Mesenchymal stem cell (in vitro differentiated cells and primary cell): ENCODE measurements at places on chromosomes 2 and 18.

DNA sequence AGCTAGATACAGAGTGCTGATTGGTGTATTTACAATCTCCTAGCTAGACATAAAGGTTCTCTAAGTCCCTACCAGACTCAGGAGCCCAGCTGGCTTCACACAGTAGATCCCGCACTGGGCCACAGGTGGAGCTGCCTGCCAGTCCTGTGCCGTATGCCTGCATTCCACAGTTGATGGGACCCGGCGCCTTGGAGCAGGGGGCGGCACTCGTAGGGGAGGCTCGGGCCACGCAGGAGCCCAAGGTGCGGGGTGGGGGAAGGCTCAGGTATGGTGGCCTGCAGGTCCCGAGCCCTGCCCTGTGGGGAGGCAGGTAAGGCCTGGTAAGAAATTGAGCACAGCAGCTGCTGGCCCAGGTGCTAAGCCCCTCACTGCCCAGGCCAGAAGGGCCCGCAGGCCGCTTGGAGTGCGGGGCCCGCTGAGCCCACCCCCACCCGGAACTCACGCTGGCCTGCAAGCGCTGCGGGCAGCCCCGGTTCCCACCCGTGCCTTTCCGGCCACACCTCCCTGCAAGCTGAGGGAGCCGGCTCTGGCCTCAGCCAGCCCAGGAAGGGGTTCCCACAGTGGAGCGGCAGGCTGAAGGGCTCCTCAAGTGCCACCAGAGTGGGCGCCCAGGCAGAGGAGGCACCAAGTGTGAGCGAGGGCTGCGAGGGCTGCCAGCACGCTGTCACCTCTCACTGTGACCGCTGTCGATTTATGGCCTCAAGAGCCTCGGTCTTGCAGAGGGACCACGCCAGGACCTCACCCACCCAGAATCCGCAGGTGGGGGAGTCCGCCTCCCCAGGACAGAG is 76.5 kb downstream of the MEX3C start:
- no peaks in the 10 kb centered on the region for H3K4me1 ChIP-seq
- no peak overlapping the region for H3K4me3 ChIP-seq
- no peak overlapping the region for H3K27ac ChIP-seq
- no peaks in the 10 kb centered on the region for H3K27me3 ChIP-seq
- DNase-seq = no peak

- peak; percentile 77 for DNase-seq
- H3K4me1 ChIP-seq = peaks cover 2% of the 10 kb centered on the region
- H3K36me3 ChIP-seq = no peaks in the 10 kb centered on the region
- H3K4me3 ChIP-seq = no peak overlapping the region
- no peaks in the 10 kb centered on the region for H3K27me3 ChIP-seq
Observed at GRCh38 chr2:226673314-226673723, 126.3 kb downstream of the IRS1 start.

DNA sequence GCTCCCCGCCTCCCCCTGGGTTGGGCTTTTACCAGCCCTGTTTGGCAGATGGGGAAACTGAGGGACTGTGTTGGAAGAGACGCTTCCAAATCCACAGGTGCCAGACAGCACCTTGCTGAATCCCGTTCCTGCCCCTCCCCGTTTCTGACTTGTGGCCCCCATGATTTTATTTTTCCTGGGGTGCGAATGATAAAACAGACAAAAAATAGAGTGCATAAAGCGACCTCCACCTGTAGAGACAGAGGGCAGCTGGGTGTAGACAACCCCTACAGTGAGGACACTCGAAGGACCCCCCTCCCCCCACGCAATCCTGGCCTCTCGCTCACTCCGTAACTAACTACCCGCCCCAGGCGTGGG is 2.2 kb upstream of the CTDSP1 start:
- peaks cover 50% of the 10 kb centered on the region for H3K4me1 ChIP-seq
- H3K36me3 ChIP-seq = peaks cover 11% of the 10 kb centered on the region
- H3K27ac ChIP-seq = peak overlapping the region; percentile 98
- peak overlapping the region; percentile 84 for H3K4me3 ChIP-seq
- H3K27me3 ChIP-seq = no peaks in the 10 kb centered on the region

DNA sequence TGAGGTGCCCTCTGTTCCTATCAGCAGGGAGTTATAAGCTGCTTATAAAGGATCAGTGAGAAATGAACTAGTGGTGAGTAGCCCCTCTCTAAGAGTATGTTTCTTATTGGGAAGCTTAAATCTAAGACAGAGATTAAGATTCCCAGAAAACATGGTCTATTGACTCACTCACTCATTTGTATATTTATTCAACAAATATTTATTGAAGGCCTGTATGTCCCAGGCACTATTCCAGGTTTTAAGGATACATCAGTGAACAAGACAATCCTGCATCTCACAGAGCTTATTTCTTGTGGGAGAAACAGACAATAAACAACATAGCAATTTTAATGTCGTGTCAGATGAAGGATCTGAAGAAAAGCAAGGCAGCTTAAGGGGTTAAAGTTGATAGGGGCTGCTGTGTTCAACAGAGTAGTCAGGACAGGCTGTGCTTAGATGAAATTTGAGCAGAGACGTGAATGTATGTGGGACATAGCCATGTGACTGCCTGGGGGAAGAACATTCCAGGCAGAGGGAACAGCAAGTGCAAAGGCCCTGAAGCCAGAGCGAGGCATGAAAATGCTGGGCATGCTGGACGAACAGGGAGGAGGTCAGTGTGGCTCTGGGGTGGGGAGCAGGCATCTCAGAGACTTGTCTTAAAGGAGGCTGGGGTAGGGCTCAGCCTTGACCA is 14.8 kb upstream of the PSD4 start:
- H3K27me3 ChIP-seq = no peaks in the 10 kb centered on the region
- peak; percentile 33 for DNase-seq
- no peaks in the 10 kb centered on the region for H3K36me3 ChIP-seq
- no peak overlapping the region for H3K27ac ChIP-seq
- peaks cover 9% of the 10 kb centered on the region for H3K4me1 ChIP-seq
- H3K4me3 ChIP-seq = no peak overlapping the region

GRCh38 chr2:195656161-195656858 is 716 bp upstream of the SLC39A10 start:
- H3K36me3 ChIP-seq = no peaks in the 10 kb centered on the region
- no peak for DNase-seq
- peak overlapping the region; percentile 89 for H3K27ac ChIP-seq
- no peaks in the 10 kb centered on the region for H3K27me3 ChIP-seq

DNA sequence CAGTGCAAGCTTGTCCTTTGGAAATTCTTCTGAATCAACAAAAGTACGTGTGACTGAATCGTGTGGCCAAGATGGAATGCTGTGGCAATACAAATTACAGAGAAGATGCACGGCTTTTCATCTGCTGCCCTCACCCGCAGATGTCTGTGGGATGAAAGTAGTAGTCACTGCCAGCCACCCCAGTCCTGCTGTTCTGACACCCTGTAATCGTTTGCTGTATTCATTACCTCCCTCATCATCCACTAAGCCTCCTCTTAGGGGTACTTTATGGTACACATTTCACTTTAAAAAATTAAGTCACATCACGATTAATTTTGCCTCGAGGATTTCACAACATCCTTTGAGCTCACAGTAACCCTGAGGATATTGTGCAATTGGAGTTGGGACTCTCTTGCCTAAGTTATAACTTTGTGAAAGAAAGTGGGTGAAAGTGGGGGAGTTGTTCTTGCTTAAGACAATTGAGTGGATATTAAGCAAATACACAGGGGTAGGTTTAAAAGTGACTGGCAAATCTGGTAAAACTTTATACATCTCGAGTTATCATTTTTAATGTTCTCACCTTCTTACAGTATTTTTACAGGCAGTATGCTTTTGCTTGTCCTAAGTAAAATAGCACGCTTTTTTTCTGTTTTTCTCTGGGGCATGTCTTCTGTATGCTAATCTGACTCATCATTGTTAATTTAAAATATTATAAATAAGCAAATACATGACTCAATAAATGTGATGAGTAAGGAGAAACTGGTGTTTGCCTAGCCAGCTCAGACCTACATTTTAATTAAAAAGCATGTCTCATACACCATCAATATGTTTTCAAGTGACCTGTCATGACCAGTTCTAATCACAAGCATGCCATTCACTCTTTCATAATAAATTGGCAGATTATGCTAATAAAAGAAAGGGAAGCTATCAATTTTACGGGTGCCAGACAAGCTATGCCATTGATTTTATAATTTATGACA is 680.9 kb downstream of the IRS1 start:
- peak; percentile 94 for DNase-seq
- H3K36me3 ChIP-seq = no peaks in the 10 kb centered on the region
- H3K27me3 ChIP-seq = no peaks in the 10 kb centered on the region
- peaks cover 5% of the 10 kb centered on the region for H3K4me1 ChIP-seq
- H3K4me3 ChIP-seq = no peak overlapping the region
- H3K27ac ChIP-seq = peak overlapping the region; percentile 50

- H3K4me1 ChIP-seq = peaks cover 4% of the 10 kb centered on the region
- peak; percentile 43 for DNase-seq
- peaks cover 5% of the 10 kb centered on the region for H3K36me3 ChIP-seq
- H3K27ac ChIP-seq = peak overlapping the region; percentile 71
Observed at GRCh38 chr2:152525277-152525838, 190.4 kb downstream of the FMNL2 start.

GRCh38 chr2:4915357-4915756 is 776.8 kb upstream of the SOX11 start:
- no peak for DNase-seq
- H3K36me3 ChIP-seq = no peaks in the 10 kb centered on the region
- H3K4me1 ChIP-seq = no peaks in the 10 kb centered on the region
- no peak overlapping the region for H3K4me3 ChIP-seq
- H3K27me3 ChIP-seq = no peaks in the 10 kb centered on the region
- no peak overlapping the region for H3K27ac ChIP-seq

GRCh38 chr18:13447621-13448334 is 229.2 kb downstream of the LDLRAD4 start:
- H3K27ac ChIP-seq = no peak overlapping the region
- H3K4me3 ChIP-seq = peak overlapping the region; percentile 7
- no peaks in the 10 kb centered on the region for H3K36me3 ChIP-seq
- peak; percentile 48 for DNase-seq
- peaks cover 13% of the 10 kb centered on the region for H3K4me1 ChIP-seq

DNA sequence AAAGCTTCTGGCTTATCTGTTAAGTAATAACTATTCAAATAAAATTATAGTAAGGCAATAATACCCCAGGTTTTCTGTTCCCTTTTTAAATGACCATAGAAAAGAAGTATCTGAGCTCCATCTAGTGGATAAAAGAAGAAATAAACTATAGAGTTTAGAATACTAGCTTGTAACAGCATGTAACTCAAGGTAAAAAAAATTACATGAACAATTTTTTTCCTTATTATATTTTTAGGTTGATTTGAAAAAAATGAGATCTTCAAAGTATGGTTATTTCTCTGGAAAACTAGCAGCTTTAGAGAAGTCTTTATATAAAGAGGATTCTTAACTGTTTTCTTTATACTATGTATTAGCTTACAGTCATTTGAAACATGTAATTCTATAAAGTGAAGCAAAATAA is 58.1 kb downstream of the NCKAP1 start:
- H3K4me1 ChIP-seq = no peaks in the 10 kb centered on the region
- H3K4me3 ChIP-seq = no peak overlapping the region
- H3K27ac ChIP-seq = no peak overlapping the region
- peak; percentile 60 for DNase-seq

- peak overlapping the region; percentile 42 for H3K4me3 ChIP-seq
- H3K27me3 ChIP-seq = no peaks in the 10 kb centered on the region
- no peaks in the 10 kb centered on the region for H3K36me3 ChIP-seq
- no peak for DNase-seq
Observed at GRCh38 chr18:2826581-2826980, 20.2 kb upstream of the EMILIN2 start.
